ENCODE measurements at places on chromosomes 11 and 22.

GRCh38 chr22:22474733-22475132 lies 33.8 kb downstream of the ZNF280B start:
- no peak for DNase-seq

DNA sequence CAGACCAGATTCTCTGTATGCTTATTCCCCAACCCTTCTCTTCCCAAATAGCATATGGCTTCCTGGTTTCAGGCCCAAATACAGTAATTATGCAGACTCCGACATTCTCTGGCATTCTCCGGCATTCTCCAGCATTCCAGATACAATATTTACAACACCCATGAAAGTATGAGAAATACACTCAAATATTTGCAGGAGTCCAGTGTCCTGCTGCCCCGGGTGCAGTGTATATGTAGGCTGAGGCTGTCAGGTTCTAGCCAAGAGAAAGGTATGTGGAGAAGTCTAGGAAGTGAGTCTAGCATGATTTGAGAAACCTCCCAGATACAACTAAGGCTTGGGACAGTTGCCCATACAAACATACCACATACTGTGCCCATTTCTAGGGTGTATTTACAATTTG lies 160.7 kb downstream of the SOX6 start:
- no peak for DNase-seq

DNA sequence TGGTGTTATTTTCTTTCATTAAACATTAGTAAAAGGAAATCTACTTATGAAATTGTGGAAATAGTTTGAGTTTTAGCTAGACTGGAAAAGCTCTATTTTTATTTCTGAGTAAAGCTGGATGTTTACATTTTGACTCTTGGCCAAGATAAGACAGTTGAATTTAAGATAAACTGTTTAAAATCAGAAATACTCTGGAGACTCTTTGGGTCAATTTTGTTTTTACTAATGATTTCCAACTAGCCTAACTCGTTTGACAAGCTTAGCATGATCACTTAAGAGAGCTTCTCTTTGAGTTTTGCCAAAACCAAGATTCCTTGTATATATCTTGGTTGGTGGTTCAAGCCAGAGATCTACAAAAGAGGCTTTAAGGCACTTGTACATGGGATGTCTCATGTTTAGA lies 724.8 kb upstream of the LUZP2 start:
- DNase-seq, result no peak

DNA sequence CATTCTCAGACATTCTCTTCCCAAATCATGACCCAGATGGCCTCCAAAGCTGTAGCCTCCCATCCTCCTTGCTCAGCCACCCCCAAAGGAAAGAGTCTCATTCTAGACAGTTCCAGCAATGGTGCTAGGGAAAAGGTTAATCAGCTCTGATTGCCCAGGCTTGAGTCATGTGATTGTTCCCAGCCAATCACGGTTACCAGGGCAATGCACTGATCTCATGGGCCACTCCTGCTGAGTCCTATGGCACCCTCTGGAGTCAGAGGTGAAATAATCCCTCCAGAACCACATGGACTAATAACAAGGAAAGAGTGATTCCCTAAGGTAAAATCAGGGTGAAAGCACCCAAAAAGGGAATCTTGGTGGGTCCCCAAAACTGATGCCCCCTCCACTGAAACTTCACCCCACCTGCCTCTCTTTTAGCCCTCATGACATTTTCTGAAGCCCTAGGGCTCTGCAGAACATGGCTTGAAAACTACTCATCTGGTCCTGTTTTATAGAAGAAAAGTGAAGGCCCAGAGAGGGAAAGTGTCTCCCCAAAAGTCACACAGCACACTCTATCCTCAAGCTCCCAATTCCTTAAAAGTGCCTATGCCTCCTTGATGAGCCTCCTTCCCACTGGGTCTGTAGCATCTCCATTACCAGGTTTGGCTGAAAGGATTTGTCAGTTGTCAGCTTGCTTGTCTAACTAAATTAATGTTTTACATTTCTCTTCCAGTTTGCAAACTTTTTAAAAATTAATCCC lies 203.7 kb downstream of the MN1 start:
- no peak for DNase-seq

GRCh38 chr11:119126675-119127268 lies 5.4 kb downstream of the HINFP start:
- DNase-seq, result no peak

DNA sequence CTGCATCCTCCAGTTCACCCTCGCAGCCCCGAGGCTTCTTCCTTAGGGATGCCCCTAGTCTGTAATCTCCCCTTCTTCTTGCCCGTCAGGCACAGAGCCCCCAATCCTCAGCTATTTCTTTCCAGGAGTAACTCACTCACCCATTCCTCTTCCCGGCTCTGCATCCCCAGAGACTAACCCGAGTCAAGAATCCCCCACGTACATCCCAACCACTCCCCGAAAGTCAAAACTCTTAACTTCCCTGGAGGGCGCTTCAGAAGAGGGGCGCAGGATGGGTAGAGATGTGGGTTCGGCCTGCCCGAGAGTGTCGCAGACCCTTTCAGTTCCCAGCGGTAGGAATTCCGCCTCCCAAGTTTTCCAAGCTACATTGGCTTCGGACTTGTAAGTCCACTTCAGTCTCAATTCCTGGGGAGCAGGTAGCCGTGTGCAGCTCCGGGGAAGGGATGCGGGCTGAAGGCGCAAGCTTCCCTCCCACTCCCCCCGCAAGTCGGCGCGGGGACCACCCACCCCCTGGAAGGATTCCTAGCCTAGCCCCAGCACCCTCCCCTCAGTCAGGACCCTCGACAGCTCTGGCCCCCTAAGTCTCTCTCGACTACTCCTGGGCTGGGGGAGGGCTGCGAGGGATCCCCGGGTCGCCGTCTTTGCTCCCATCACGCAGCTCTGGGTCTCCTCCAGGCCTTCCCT lies 871 bp downstream of the BDNF start:
- DNase-seq, result peak; percentile 65

DNA sequence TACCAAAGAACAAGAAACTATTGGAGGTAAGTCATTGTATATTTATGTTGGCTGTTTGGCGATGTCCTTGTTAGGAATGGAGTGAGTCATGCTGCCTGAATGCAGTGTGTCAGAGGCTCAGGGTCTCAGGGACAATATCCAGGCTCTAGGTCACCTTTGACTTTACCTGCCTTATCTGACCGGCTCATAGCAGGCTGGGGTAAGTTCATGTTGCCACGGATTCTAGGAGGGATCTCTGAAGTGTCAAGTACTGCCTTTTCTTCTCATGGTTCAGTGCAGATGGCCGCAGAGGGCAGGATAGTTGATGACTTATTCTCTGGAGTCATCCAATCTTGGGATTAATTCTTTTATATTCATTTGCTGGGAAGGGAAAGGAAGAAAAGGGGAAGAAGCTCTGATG lies 53.2 kb downstream of the SPON1 start:
- no peak for DNase-seq

GRCh38 chr22:37219533-37219932 lies 7.3 kb upstream of the SSTR3 start:
- DNase-seq, result no peak

- DNase-seq, result no peak
Observed at GRCh38 chr22:37088108-37088605, 21.4 kb downstream of the TMPRSS6 start.

DNA sequence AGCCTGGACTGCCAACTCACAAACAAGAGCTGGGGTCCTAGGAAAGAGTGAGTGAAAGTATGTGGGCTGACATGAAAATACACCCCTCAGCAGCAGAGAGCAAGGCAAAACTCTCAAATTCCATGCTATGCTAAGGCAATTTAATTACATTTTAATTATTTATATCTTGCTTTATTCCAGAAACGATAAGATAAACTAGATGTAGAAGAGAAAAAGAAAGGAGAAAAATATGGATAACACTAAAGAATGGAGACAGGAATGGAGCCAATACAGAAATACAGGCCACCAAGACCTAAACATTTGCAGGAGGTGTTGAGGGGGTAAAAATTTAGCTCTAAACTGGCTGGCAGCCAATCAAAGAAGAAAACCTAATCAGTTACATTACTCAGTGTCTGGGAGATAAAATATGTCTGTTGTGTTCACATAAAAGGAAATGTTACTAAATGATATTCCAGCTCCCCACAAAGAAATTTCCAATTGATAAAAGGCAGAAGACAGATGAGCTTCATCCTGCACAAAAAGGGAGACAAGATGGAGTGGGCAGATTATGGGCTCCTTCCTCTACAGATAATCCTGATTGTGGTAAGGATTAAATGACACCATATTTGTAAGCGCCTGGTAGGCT lies 223.5 kb upstream of the BLID start:
- DNase-seq, result no peak

- DNase-seq, result no peak
Observed at GRCh38 chr11:123152951-123153350, 42.1 kb downstream of the CLMP start.

DNA sequence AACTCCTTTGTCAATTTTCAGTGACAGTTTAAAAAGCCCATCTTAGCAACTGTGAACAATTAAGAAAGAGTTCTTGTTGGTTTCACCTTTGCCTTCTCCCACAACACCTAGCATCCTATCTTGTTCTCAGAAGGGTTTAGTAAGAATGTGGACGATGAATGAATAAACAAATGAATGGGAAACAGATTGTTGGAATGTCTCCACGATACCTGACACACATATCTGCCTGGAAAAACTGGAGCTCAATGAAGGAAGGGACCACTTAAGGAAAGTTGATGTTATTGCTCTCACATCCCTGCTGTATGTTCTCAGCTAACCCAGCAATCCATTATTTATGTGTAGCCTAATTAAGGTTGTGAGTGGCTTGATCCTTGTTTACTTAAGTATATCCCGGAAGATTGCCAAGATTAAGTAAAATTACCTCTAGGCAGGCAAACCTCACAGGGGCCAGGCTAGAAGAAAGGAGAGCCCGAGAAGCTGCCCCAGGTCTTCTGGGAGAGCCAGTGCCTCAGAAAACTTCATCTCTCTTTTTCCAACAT lies 286.4 kb downstream of the NXPE2 start:
- peak; percentile 9 for DNase-seq

- no peak for DNase-seq
Observed at GRCh38 chr22:37269936-37270678, 12.2 kb upstream of the CYTH4 start.

DNA sequence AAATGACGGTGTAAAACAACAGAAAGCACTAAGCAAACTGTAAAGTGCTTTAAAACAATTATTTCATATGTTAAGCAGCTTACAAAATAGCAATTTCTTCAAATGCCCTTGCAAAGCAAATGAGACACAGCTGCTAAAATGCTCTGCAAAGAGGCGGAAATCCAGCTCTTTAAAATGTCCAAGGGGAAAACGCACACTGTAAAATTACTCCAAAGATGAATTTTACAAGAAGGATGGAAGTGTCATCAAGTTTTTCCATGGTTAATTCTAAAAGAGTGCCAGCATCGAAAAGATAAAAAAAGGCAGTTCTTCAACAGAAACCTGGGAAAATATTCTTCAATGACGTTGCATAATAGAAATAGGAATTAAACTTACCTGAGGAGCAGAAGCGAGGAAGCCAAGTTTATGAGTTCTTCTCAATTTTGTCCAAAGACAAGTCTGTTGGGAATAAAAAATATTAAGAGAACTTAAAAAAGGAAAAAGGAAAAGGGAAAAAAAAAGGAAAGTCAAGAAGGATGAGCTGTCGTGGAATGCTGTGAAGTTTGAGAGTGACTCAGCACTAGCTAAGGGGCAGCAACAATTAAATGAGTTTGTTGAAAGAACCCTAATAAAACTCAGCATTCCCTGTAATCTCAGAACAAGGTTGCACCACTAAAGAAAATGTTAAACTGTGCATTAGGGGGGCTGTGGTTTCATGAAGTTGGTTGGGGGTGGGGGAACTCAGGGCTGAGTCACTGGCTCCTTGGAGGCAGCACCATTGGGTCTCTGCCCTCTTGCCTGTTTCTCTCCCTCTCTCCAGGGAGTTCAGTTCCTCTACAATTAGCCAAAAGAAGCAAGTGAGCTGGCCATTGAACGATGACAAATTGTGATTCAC lies 64.2 kb upstream of the BLID start:
- DNase-seq, result no peak

- no peak for DNase-seq
Observed at GRCh38 chr22:27133681-27134314, 476.4 kb downstream of the MIAT start.

DNA sequence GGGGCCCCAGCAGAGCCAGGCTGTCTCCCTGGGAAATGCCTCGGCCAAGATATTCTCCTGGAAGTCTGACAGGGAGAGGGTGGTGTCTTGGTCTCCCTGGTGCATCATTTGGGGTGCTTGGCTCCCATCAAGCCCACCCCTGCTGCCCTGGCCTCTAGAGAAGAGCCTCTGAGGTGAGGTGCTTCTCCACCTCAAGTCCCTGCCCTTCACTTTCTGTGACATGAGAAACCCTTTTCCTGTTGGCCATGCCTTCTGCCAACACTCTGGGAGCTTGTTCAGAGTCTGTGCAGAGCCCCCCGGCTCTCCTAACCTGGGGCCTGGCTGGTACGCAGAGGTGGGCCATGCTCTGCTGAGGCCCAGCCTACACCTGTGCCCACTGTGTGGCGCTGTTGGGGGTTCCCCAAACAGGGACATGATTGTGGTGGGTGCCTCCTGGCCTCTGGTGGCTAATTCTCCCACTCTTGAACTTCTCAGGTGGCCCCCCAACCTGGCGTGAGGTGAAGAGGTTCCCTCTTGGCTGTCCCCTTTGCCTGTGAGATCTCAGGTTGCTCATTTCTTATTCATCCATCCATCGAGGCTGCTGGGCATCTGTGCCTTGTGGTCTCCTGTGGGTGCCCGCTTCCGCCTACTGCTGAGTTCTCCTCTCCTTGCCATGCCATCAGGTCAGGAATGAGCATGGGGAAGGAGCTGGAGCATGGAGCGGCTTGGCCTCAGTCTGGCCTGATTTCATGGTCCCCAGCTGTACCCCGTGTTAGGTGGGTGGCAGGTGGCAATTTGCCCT lies 19.2 kb upstream of the DGCR8 start:
- DNase-seq, result no peak

DNA sequence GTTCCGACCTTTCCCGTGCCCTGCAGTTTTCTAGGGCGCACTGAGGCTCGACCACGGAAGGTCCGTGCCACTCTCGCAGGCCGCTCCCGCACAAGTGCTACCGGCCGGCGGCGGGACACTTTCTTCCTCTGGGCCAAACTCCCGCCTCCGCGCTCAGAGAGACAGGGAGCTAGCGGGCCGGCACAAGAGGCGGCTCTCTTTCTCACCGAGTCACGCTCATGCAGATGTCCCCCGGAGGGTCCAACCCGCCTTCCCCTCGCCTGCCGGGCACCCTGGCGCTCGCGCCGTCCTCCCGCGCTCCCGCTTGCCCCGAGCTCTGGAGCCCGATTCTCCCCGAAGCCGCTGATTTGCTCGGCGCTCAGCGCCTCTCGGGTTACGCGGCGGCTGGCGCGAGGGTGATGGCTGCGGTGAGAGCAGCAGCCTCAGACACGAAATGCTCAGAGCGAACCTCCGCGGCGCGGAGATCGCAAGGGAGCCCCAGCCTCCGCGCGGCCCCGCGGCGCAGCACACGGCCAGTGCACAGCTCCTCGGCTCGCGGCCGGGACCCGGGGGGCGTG lies 1.0 kb downstream of the LMO1 start:
- DNase-seq, result peak; percentile 47

GRCh38 chr11:21511835-21512440 lies 680.9 kb upstream of the ANO5 start:
- DNase-seq, result peak; percentile 54

- no peak for DNase-seq
Observed at GRCh38 chr11:45058647-45058950, 87.8 kb upstream of the PRDM11 start.

- peak; percentile 83 for DNase-seq
Observed at GRCh38 chr22:27919942-27920755, 1.1 kb upstream of the PITPNB start.

GRCh38 chr22:22030493-22031182 lies 48.1 kb upstream of the TOP3B start:
- DNase-seq, result peak; percentile 5
